ENCODE measurements at places on chromosomes 7 and 10.

GRCh38 chr10:112230325-112230988, 46.9 kb upstream of the GPAM start:
- DNase-seq: no peak

DNA sequence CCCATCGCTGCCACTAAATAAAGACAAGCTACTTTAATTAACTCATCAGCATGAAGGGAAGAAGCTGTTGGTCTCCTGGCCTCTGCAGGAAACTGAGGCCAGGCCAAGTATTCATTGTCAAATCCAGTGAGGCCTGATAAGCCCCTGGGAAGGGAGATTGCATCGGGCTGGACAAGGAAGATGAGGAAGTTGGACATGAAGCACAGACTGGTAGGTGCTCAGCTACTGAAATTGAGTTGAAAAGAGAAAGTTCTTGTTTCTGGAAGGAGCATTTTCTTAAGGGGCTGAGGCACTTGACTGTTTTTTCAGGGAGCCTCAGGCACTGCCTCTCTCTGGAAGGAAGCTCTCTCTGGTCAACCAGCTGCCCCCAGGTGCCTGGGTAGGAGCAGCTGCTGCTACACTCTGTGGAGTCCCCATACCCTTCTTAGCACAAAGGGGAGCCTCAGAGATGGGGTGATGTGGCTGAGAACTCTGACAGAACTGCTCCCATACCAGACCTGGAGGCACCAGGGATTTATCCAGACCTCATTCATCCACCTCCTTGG, 90.3 kb upstream of the IKZF1 start:
- DNase-seq: no peak

- no peak for DNase-seq
Observed at GRCh38 chr10:43407148-43407575, 1.8 kb downstream of the HNRNPF start.

DNA sequence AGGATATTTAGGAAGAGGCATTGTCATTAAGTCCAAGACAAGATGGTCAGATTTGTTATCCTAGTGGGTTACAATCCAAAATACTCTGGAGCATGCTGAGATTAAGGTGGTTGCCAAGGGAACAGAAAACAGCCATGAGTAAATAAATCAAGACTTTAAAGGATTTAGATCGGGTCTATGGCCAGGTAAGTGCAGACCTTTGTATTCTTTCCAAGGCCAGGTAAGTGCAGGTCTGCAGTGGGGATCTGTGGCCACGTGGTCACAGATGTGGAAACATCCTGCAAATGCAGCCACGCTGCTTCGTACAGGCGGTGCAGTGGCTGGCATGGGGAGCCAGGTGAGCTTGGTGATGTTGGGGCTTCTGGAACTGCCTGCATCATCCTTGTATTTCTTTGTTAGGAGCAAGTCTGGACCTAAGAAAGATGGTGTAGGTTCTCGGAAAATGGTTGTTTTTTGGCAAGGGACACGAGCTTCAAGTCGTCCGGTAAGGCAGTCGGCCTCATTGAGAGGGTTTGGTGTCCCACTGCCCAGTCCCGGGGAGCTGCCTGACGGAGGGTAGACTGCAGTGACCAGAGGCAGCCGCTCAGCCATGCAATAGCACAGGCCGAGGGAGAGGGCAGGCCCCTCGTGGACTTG, 21.8 kb downstream of the ZNF775 start:
- DNase-seq: no peak

GRCh38 chr10:103184615-103185014, 8.5 kb downstream of the NT5C2 start:
- no peak for DNase-seq

DNA sequence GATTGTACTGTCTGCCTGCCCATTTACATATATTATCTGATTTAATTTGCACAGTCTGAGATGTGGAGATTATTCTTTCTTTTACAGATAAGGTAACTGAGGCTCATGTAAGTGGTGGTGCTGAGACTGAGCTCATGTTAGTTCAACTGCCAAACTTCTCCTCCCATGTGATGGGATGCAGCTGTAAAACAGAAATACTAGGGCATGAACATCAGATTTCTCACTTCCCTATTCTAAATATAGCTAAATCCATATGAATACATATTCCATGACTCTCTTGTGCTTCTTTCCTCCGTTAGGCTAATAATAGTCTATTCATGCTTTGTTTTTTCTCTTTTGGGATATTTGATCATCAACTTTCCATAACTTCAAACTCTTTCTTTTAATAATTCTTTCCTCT, 84.7 kb downstream of the PTPRZ1 start:
- DNase-seq: no peak

DNA sequence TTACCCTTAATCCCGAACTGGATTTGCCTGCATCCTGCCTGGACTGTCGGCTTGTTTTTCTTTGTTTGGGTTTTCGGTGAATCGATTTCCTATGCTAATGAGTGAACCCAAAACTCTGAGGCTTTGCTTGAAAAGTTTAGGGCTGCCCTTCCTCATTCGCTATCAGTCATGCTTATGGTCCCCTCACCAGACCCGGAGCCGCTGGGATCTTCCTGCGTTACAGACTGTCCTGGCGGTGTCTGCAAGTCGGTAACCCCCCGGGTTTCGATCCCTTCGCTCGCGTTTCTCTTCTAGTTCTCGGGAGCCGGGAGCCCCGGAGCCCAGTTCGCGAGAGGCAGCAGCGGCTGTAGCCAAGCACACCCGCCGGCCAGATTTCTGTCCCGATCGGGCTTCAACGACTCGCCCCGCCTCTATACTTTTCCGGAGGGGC, 2.2 kb downstream of the EMX2 start:
- no peak for DNase-seq

GRCh38 chr10:113499806-113500205, 53.0 kb upstream of the HABP2 start:
- no peak for DNase-seq

GRCh38 chr7:46774515-46774914, 807.4 kb downstream of the TNS3 start:
- no peak for DNase-seq

DNA sequence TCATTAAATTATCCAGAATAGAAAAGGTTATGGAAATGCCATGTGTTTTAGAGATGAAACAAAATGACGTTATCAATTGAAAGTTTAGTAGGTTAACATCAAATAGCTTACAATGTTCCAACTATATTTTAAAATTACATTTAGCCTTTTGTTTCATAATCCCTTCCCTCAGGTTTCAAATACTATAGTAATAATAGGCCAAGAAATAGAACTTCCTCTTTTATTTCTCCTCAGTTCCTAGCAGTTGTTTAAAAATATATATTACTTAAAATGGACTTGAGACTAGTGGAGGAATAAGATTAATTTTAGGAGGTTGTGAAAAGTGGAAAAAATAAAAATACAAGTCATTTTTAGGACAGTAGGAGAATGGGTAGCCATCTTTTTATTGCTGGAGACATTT, 16.4 kb upstream of the PDSS1 start:
- no peak for DNase-seq

- DNase-seq: no peak
Observed at GRCh38 chr10:63758080-63758479, 236.9 kb downstream of the REEP3 start.

DNA sequence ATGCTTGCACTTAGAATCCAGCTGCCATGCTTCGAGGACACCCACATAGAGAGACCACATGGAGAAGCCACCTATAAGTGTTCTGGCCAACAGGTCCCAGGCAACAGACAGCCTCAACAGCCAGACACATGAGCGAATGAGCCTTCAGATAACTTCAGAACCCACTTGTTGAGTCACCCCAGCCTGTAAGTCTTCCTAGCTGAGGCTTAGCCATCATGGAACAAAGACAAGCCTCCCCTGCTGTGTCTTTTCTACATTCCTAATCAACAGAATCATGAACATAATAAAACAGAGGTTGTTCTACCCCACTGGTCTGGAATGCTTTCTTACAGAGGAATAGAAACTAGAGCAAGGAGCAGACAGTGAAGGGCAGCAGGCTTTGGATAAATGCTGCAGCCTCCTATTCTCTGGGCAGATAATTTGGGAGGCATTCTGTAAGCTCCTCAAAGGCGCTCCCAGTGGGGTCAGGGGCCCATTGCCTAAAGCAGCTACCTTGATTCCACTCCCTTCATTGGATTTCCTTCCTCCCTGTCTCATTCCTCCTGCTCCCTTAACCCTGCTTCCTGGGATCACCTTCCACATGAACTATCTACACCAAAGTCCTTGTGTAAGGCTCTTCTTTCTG, 4.6 kb downstream of the TLL2 start:
- DNase-seq: no peak

DNA sequence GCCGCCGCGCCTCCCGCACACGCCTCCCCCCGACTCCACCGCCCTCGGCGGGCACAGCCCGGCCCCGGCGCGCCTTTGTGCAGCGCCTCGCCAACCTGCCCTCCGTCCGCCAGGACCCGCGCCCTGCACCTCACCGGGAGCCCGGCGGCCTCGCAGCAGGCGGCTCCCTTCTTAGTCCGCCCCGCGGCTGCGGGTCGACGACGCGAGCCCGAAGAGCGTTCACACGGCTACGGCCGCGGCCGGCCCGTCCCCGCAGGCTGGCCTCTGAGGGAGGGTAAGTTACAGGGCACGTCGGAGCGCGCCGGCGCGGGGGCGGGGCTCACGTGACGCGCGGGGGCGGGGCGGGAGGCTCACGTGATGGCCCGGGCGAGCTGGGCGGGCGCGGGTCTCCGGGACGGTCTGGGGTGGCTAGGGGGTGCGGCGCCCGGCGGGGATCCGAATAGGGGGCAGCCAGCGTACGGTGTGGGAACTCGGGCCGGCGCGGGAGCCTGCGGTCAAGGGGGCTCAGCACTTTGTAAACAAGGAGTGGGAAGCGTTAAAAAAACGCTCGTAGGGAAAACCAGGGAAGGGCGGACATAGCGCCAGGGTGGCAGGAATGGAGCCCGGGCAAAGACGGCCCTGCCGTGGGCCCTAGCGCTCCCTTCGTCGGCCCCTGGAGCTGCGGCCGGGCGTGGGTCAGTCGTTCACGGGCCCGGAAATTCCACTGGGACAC, at the start of gene ARHGAP12:
TSS of gene ARHGAP12 (minus strand) at position 283 of the 712 bp plus-strand sequence. CDS start 19,976 bp downstream, outside the sequence.
- peak; percentile 78 for DNase-seq

GRCh38 chr10:60208676-60209269, 180.9 kb downstream of the ANK3 start:
- no peak for DNase-seq

- DNase-seq: no peak
Observed at GRCh38 chr10:24394461-24395190, 185.7 kb downstream of the KIAA1217 start.

- peak; percentile 7 for DNase-seq
Observed at GRCh38 chr10:129057856-129058663, 409.0 kb upstream of the MGMT start.

DNA sequence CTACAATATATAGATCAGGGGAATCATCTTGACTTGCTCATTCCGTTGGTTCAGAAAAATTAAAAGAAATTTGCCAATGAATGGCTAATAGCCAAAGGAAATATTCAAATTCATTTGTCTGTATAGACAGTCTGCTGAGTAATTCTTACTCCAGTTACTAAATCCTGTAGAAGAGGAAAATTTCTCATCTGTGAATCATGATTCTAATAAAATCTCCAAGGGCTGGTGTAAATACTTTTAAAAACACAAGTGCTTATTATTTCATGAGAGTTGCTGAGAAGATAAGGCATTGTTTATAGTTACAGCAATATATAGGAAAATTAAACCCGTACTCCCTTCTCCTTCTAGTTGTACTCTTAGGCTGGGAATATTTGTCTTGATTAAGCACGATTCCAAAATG, 53.0 kb downstream of the WNT2 start:
- DNase-seq: no peak

GRCh38 chr10:86688398-86688921, 20.1 kb downstream of the LDB3 start:
- DNase-seq: no peak

- no peak for DNase-seq
Observed at GRCh38 chr7:81355911-81356310, 413.9 kb downstream of the HGF start.

DNA sequence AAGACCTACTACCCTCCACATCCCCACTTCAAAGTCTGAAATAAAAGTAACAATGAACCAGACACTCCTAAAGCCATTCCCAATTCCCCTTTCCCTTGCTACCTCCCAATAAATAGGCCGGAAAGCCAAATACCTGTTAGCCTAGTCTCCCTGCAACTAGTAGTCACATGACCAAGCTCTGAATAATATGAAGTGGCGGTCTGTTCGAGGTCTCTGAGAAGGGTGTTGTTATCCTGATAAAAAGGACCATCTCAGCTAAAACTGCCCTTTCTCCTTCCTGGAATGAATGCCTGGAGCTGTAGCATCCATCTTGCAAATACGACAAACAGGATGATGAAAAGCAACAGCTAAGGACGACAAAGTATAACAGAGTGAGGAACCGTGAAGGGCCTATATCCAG, 6.0 kb downstream of the KIF5B start:
- DNase-seq: no peak

GRCh38 chr7:47040795-47041347, 541.0 kb downstream of the TNS3 start:
- no peak for DNase-seq

DNA sequence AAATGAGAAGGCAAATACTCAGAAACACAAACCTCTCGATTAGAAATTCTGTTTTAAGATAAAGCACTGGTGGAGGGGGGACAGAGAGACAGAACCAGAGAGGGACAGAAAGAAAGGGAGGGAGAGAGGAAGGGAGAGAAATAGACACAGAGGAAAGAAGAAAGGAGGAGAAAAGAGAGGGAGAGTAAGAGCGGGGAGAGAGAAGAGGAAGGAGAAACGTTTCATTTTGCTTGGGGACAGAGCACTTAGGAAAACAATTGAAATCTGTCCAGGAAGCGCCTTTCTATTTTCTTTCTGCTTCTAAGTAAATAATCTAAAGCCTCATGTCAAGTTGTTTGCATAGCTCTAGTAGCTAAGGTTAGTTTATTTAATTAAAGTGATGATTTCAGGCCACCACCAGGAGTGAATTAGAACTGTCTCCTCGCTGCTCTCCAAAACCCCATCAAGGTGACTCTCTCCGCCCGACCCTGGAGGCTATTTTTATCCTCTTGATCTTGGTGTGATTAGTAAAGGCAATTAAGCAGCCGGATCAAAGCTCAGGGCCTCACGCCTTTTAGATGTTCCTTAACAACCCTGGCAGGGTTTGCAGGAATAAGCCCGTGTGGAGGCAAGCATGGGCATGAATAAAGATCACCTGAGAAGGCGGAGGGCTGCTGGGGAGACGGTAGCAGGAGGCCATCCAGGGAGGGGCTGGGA, 73.4 kb upstream of the INSIG1 start:
- DNase-seq: no peak

DNA sequence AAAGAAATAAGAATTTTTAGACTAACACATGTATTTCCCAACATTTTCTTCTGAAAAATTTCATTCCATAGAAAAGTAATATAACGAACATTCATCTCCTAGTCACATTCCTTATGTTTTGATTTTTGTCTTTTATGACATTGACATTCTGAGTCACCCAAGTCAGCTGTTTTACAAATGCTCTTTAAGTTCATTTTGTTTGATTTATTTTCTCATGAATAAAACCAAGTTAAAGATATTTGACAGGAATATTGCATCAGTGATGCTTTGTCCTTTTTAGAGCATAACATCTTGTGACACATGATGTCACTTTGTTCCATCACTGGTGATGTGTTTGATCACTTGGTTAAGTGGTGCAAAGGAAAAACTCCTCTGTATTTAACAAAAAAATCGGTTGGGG, 48.4 kb downstream of the HGF start:
- DNase-seq: no peak

GRCh38 chr7:28338041-28338440, 74.3 kb upstream of the CREB5 start:
- no peak for DNase-seq

GRCh38 chr7:93992421-93993110, 11.6 kb downstream of the BET1 start:
- no peak for DNase-seq

All from stimulated activated CD8-positive, alpha-beta memory T cell treated with anti-CD3 and anti-CD28 coated beads, Interleukin-4, amount 100 ng/mL, for 1 hour (primary cell).